ENCODE measurements at places on chromosomes 1 and 21. TPM values are rescaled to one million over a fixed set of nuclear protein-coding genes. Genes with fewer than 3 reads are reported as not detected.

RAB4A gene
- total RNA-seq: 39.1 TPM

ARMH1 gene
- 0.55 TPM for total RNA-seq

SPAG17 gene
- not detected for total RNA-seq

TDRD10 gene
- total RNA-seq: not detected

ABCG1 gene
- total RNA-seq: 2.0 TPM

SLC50A1 gene
- total RNA-seq: 34.4 TPM

KRTAP20-1 gene
- total RNA-seq: not detected

KANK4 gene
- 0.48 TPM for total RNA-seq

INSRR gene
- not detected for total RNA-seq

ROR1 gene
- 11.1 TPM for total RNA-seq

KCNT2 gene
- total RNA-seq: not detected

SMCP gene
- not detected for total RNA-seq

ATP5PB gene
- total RNA-seq: 253 TPM

F3 gene
- total RNA-seq: 3.3 TPM

FCGR2B gene
- total RNA-seq: not detected

MX1 gene
- total RNA-seq: 2.1 TPM

GART gene
- total RNA-seq: 62.1 TPM

KLHL17 gene
- 11.1 TPM for total RNA-seq

YTHDF2 gene
- 53.4 TPM for total RNA-seq

GFI1 gene
- 0.26 TPM for total RNA-seq

OR14K1 gene
- total RNA-seq: not detected

CNKSR1 gene
- 0.45 TPM for total RNA-seq

NDUFS5 gene
- 465 TPM for total RNA-seq

FAM151A gene
- total RNA-seq: not detected

GJA8 gene
- total RNA-seq: not detected

CLDN17 gene
- total RNA-seq: not detected

GBP4 gene
- total RNA-seq: 0.02 TPM

SPRR2G gene
- not detected for total RNA-seq

TAS1R1 gene
- not detected for total RNA-seq

HES2 gene
- 3.5 TPM for total RNA-seq

FNDC5 gene
- total RNA-seq: 0.54 TPM

TMEM52 gene
- 0.36 TPM for total RNA-seq

SLAMF7 gene
- 1.8 TPM for total RNA-seq

KRTAP12-2 gene
- total RNA-seq: not detected

GNG4 gene
- 15.4 TPM for total RNA-seq

GREM2 gene
- 0.34 TPM for total RNA-seq

P3R3URF gene
- total RNA-seq: not detected

RPL22 gene
- total RNA-seq: 456 TPM

PTGFRN gene
- 16.2 TPM for total RNA-seq

NR0B2 gene
- not detected for total RNA-seq

PLA2G2C gene
- total RNA-seq: not detected

OXCT2 gene
- total RNA-seq: 0.38 TPM

F13B gene
- not detected for total RNA-seq

CFAP107 gene
- not detected for total RNA-seq

COA6 gene
- 97.4 TPM for total RNA-seq

HPCAL4 gene
- total RNA-seq: 0.24 TPM

RNF223 gene
- 0.24 TPM for total RNA-seq

KCNJ15 gene
- total RNA-seq: 0.50 TPM

USH2A gene
- not detected for total RNA-seq

TMEM269 gene
- 0.40 TPM for total RNA-seq

NEGR1 gene
- total RNA-seq: not detected
